ENCODE measurements at places on chromosomes 11 and 22. TPM values are rescaled to one million over a fixed set of nuclear protein-coding genes. Genes with fewer than 3 reads are reported as not detected.

DNA sequence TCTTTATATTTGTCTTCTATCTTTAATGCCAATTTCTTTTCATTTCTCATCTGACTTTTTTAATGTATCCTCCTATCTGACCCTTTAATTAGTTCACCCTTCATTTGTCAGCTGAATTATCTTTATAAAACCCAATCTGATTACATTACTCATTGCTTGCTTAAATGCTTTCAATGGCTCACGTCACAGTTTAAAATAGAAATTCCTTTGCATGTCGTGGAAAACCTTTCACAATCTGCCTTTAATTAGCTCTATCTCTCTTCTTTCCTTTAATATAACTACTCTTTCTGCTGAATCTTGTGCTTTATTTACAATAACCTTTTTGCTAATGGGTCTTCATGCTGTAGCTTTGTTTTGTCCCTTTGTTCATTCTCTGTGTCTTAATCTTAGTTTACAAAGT, 125.7 kb downstream of the DYNC2H1 start:
- H3K4me3 ChIP-seq = no peak overlapping the region
- no peaks in the 10 kb centered on the region for H3K36me3 ChIP-seq
- no peaks in the 10 kb centered on the region for H3K4me1 ChIP-seq
- H3K27me3 ChIP-seq = no peaks in the 10 kb centered on the region
- H3K27ac ChIP-seq = no peak overlapping the region

GLYAT gene
- total RNA-seq = not detected

OLFML1 gene
- 13.2 TPM for total RNA-seq

GRCh38 chr11:103453915-103454709, 344.9 kb downstream of the DYNC2H1 start:
- no peak overlapping the region for H3K27ac ChIP-seq
- H3K27me3 ChIP-seq = no peaks in the 10 kb centered on the region
- DNase-seq = no peak
- no peaks in the 10 kb centered on the region for H3K4me1 ChIP-seq
- H3K36me3 ChIP-seq = no peaks in the 10 kb centered on the region

DNA sequence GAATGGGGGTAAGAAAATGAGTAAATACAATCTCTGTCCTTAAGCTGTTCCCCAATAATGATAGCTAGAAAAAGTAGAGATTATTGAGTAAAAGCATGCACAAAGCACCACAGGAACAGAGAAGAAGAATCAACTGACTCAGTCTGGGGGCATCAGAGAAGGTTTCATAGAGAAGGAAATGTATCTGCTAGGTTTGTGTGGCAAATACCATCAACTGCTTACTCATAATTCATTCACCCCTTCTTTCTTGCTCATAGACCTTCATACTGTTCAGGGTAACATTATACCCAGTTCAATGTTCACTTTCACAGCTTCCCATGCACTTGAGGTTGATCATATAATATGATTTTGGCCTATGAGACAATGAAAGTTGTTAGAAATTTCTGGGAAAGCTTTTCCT, 85.2 kb upstream of the SCUBE2 start:
- DNase-seq = no peak
- H3K27ac ChIP-seq = no peak overlapping the region
- no peaks in the 10 kb centered on the region for H3K27me3 ChIP-seq
- H3K4me3 ChIP-seq = no peak overlapping the region
- peaks cover 1% of the 10 kb centered on the region for H3K36me3 ChIP-seq

GRCh38 chr11:71358122-71358728, 90.0 kb downstream of the DHCR7 start:
- no peak overlapping the region for H3K4me3 ChIP-seq
- no peak overlapping the region for H3K27ac ChIP-seq
- no peaks in the 10 kb centered on the region for H3K36me3 ChIP-seq
- H3K27me3 ChIP-seq = no peaks in the 10 kb centered on the region
- H3K4me1 ChIP-seq = no peaks in the 10 kb centered on the region

MMP27 gene
- total RNA-seq = not detected

DNA sequence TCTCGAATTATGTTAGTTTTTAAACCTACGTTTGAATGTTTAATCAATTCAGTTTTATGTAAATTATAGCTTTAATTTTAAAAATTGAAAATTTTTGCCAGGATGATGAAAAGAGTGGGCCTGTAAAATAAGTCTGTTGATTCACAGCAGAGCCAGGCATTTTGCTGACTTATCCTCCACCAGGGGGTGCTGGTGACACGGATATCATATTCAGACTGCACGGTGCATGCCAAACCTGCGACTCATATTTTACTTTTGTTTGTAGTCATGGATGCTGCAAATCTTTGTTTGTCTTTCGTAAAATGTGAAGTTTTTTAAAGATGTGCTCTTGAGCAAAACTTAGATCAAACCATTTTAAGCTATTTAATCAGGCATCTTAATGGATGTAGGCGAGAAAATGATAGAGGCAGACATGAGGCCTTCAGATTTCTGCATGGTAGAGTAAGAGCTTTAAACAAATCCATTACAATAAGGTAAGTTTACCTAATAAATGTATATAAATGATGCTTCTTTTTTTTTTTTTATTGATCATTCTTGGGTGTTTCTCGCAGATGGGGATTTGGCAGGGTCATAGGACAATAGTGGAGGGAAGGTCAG, 3.6 kb upstream of the OR8B3 start:
- H3K4me1 ChIP-seq = no peaks in the 10 kb centered on the region
- peak; percentile 76 for DNase-seq
- H3K27me3 ChIP-seq = no peaks in the 10 kb centered on the region
- no peaks in the 10 kb centered on the region for H3K36me3 ChIP-seq
- H3K4me3 ChIP-seq = no peak overlapping the region

All from aorta (tissue), 5 donors.